ENCODE measurements at places on chromosomes 5 and 9.
A peak's percentile ranks its signal among the peaks of the same experiment; 100 is the strongest.

DNA sequence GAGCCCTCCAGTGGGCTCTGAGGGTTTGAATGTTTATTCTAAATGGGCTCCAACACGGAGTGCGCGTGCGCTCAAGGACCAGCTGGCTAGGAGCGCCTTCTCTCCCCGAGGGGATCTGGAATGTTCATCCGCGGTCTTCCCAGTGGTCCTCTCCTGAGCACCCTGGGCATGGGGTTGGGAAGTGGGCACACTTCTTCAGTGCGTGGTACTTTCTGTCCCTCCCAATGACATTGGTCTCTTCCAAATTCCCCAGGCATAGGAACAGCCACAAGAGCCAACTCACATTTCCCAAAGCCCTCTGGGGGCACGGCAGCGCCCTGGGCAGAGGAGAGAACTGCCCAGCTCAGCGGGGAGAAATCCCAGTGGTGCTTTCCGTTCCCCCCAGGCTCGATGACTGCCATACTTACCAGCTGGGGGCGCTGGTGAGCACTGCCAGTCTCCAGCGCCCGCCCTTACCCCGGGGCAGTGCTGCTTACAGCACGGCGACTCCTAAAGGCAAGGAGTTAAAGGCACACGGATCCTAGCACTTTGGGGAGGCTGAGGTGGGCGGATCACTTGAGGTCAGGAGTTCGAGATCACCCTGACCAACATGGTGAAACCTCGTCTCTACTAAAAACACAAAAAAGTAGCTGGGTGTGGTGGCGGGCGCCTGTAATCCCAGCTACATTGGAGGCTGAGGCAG is 29.9 kb upstream of the OBP2B start:
- peak; percentile 36 for DNase-seq

- DNase-seq, result no peak
Measured at GRCh38 chr9:72952381-72952690, 517 bp downstream of the ALDH1A1 start.

DNA sequence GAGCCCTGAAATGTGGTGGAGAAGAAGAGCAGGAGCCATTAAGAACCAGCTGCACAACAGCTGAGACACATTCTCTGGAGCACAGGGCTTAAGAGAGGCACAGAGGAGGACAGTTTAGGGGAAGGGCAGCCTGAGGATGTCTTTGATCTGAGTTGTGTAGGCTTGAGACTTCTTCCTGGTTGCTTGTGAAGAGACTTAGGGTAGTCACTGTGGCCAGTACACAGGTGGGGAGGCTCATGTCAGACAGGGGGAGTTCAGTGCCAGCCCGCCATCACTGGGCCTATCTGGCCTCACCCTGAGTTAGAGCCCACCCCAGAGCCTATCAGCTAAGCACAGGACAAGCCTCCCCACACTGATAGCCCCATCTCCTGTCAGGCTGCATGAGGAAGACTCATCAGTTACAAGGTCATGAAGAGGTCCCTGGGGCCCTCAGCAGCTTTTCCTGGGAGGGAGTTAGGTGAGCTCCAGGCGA is 19.8 kb downstream of the SLC22A4 start:
- no peak for DNase-seq

GRCh38 chr5:3590161-3590966 is 5.3 kb upstream of the IRX1 start:
- DNase-seq, result no peak

DNA sequence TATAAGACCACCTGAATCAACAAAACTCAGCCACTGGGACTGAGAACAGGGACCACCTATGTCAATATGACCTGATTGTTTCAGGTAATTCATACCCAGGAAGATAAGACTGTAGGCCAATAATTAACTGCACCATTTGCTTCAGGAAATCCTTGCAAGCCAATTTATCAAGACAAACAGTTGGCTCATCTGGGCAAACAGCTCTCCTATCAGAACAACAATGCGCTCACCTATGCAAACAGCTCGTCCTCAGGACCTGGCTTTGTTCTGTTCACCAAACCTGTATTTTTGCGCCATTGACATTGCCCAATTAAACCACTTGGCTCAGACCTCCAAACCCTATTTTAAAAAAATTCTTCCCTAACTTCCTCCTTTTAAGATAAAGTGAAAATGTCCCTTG is 92.3 kb upstream of the MARCHF11 start:
- DNase-seq, result no peak

DNA sequence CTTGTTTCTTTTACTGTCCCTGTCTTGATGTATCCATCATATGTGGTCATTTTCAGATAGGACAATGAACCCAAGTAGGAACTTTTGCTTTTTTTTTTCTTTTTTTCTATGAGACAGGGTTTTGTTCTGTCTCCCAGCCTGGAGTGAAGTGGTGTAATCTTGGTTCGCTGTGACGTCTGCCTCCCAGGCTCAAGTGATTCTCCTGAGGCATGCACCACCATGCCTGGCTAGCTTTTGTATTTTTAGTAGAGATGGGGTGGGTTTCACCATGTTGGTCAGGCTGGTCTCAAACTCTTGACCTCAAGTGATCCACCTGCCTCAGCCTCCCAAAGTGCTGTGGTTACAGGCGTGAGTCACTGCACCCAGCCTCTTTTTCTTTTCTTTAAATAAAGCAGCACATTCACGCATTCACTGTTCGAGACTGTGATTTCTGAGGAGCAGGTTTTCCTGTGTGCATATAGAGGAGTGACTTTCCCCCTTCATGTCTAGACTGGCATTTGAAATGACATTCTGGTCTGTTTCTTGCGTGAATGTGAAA is 448.5 kb downstream of the KDM4C start:
- DNase-seq, result no peak

All from fibroblast of skin of abdomen (primary cell).